ENCODE measurements at places on chromosomes 13 and 19.

- peak; percentile 56 for DNase-seq
These were observed 3.0 kb downstream of the PRKD2 start for GRCh38 chr19:46713781-46714443.

DNA sequence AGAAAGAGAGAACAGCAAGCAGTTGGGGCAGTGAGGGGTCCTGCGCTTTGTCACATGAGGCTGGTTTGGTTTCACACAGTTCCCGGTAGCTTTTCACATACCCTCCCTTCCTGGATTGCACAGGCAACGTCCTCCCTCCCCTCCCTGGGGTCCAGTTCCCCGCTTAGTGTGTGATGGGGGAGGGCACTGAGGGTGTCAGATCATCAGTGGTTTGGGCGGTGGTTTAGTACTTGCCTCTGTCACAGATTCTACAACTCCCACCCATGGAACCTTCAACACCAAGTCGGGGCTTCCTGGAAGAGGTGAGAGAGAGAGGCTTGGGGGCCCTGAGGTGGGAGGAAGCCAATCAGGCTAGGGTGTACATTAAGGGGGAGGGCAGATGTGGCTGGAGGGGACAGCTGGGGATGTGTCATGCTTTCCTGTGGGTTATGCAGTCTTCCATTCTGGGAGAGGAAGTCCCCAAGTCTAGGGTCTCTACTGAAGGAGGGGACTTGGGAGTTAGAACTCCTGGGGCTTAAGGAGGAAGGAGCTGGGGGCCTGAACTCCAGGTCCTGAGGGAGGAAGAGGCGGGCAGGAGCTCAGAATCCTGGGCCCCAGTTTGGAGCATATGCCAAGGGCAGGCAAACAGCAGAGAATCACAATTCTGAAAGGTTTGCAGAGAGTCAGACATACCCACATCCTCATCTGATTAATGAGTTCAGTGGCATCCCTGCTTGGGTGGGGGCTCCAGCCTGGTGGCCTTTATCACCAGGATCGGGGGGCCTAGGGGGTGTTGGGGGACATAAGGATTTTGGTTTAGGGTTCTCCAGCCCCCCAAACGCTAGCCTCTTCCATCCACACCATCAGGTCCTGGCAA, at the start of gene NKG7:
Gene NKG7, minus strand, starts transcription at position 6 of the 856 bp plus-strand sequence. CDS start 119 bp downstream, outside the sequence.
- DNase-seq: peak; percentile 63

- no peak for DNase-seq
These were observed 23.1 kb downstream of the MAP2K2 start for GRCh38 chr19:4100647-4101495.

DNA sequence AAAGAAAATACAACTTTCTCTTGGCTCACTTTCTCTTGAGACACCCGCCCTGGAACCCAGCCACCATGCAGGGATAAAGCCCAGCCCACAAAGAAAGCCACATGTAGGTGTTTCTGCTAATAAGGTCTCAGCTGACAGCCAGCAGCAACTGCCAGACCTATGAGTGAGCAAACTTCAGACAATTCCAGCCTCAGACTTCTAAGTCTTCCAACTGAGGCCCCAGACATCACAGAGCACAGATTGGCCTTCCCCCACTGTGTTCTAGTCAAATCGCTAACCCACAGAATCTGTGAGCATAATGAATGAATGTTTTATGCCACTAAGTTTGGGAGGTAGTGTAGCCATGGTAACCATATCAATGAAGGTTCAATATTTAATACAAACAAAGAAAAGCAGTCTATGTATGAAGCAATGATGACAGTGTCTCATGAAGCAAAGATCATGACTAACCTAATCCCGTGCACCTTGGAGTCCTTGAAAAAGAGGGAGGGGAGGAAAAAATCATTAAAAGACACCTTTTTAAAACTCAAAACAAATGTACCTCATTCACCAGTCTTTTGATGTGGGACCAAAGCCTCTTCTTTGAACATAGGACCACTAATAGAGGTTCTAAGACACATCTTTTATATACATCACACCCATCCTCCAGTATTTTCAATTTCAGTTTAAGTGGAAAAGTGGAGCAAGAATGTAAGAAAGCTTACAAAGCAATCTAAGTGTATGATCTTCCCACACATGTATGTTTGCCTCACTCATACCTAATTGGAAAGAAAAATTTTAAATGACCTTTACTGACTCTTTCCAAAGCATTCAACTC, 6.2 kb downstream of the MRPS31 start:
- DNase-seq: no peak

- no peak for DNase-seq
These were observed 44.1 kb downstream of the UBL3 start for GRCh38 chr13:29805994-29806979.

DNA sequence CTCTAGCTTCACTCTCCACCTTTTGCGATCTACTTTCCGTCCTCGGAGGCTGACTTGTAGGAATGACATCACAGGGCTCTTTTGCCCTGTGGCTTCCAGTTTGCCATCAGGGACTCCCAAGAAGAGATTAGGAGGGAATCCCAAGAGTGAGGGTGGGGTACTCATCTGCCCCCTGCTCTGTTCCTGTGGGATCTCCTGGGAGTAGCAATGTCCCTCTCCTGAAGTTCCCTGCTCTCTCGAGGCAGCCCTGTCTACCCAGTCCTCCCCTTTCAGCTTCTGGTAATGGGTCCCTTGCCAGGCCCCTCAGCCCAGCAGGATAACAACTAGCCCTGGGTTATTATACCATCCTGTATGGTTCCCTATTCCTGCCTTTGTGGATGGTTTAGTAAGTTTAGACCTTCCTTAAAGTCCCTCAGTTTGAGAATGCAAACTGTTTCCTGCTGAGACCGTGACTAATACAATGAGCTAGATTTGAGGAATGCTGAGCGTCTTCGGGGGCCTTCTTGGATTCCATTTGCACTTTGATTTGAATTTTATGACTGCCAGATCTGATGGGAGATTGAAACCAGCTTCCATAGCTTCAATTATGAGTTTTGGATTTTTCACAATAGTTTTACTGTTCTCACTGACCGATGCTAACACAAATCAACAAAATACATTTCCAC, 73.7 kb upstream of the IPO5 start:
- no peak for DNase-seq

GRCh38 chr19:42018503-42019193, 24.6 kb upstream of the ATP1A3 start:
- DNase-seq: no peak

DNA sequence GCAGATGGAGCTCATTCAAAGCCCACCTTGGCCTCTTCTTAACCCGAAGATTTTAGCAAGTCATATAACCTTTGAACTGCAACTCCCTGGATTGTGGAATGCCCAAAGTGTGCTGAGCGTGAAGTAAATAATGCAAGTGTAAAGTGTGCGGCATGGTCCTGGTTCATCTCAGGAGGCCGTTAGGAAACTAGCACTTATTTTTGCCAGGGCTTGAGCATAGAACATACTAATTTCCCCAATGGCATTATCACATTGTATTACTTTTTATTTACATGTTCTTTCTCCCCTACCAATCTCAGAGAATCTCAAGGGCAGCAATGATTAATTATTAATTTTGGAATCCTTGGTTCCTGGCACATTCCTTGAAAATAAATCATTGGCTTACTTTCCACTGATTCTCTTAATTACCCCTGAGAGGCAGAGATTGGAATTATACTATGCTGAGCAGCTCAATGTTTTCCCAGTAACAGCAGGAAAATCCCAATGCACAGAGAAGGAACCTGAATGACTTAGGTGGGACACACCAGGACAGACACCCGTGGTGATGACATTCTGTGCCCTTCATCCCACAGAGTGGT, 128.8 kb upstream of the GJB6 start:
- DNase-seq: no peak

DNA sequence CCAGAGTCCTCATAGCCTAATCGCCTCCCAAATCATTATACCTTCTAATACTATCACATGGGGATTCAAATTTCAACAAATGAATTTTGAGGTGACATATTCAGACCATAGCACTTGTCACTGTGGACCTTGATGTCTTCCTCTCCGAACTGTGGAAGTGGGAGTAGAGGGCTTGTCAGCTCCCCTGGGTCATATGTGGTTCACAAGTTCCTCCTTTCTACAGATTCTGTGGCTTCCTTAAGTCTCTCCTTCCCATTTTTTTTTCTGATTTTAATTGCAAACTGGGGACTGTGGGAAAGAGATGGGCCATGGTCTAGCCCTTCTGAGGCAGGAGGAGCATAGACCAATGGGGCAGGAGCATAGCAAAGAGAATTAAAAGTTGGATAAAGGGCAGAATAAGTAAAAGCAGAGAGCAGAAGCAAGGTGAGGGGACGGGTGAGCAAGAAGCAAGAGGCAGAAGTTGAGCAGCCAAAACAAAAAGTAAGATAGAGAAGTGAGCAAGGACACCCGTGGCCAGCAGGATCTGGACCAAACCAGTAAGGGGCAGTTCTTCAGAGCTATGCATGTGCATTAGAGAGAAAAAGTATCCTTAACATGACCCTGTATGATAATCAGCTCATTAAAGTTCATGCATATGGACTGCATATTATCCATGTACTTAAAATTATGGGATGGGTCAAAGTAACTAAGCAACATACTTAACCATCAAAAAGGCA, 2.6 kb upstream of the SIGLEC7 start:
- DNase-seq: no peak

DNA sequence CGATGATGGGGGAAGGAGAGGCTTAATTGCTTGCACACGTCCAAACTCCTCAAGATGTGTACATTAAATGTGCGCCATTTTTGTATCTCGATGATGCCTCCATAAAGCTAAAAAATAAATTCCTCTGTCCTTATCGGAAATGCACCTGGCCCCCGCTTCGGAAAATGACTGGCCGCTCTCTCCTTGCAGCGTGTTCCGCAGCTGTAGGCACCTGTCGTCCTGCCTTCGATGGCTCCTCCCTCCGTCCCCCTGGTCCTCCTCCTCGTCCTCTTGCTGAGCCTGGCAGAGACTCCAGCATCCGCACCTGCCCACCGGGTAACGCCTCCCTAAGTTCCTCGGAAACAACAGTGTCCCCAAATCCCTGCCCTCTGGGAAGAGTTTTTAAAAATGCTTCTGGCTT, 1.1 kb downstream of the GALP start:
- DNase-seq: no peak

GRCh38 chr13:43240278-43240677, 216.9 kb downstream of the DNAJC15 start:
- DNase-seq: no peak

DNA sequence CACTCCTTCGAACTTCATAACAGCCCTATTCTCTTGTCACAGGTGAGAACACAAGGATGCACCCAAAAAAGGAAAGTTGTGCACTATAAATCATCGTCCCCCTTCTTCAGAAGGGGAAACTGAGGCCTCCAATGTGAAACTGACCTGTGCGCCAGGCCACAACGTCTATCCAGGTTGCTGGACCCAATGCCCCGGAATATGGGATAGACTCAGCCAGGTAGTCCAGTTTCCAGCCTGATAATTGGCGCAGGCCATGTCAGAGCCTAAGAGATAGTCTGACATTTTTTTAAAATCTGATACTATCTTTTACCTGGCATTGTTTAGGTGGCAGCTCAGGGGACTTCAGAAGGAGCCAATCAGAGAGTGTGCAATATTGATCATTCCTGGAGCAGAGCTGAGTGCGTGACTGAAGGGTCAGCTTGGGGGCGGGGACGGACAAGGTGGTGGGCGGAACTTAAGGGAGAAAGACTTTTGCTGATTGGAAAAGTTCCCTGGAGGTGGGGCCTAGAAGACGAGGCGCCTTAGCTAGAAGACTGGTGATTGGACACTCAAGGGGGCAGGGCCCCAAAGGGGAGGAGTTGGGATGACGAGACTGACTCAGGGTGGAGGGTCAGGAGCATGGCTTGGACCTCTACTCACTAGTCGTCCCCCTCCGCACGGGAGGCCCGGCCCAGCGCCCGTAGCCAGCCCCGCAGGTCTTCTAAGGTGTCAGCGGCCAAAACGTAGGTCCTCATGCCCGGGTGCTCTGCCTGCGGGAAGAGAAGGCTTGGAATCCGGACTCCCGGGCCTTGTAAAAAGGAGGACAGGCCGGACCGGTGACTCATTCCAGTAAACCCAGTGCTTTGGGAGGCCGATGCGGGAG, 8.5 kb downstream of the PLEKHA4 start:
- DNase-seq: no peak

GRCh38 chr13:69857183-69857821, 250.3 kb upstream of the ATXN8OS start:
- no peak for DNase-seq

GRCh38 chr13:41654796-41655195, 197.4 kb downstream of the RGCC start:
- DNase-seq: no peak

GRCh38 chr19:50189331-50189730, 14.1 kb upstream of the MYH14 start:
- DNase-seq: no peak

GRCh38 chr13:81760316-81760715, 1419.4 kb upstream of the SPRY2 start:
- no peak for DNase-seq

- DNase-seq: no peak
These were observed 13.9 kb downstream of the COL4A1 start for GRCh38 chr13:110293037-110293436.

GRCh38 chr13:74210693-74211393, 76.6 kb upstream of the KLF12 start:
- no peak for DNase-seq

DNA sequence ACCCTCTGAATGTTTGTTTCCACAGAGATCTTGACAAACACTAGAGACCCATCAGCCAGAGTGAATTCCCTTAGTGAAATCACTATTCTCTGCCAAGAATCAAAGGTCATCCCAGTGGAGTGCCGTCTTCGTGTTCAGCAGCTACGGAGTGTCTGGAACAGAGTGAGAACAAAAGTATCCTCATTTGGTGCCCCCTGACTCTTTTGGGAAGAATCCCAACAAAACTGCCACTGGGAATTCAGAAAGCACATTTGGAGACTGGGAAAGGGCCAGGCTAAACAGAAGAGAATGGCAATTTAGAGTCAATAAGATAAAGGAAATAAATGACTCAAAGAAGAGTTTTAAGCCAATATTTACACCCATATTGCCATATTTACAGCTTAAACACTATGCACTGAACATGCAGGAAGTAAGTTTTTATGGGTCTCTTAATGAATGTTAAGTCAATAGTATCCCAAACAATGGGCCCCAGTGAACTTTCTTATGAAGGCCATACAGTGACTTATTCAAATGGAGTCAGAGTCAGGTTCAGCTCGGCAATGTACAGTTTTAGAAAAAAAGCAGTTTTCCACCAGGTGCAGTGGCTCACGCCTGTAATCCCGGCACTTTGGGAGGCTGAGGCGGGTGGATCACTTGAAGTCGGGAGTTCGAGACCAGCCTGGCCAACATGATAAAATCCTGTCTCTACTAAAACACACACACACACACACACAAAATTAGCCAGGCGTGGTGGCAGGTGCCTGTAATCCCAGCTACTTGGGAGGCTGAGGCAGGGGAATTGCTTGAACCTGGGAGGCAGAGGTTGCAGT, 392.6 kb downstream of the KLF5 start:
- DNase-seq: no peak

GRCh38 chr13:73065036-73065435, 6.2 kb downstream of the KLF5 start:
- no peak for DNase-seq

GRCh38 chr13:109626386-109627171, 159.8 kb downstream of the IRS2 start:
- DNase-seq: no peak

- no peak for DNase-seq
These were observed 2.7 kb upstream of the PLA2G4C start for GRCh38 chr19:48113190-48113917.

GRCh38 chr13:29101409-29101808, 281.3 kb downstream of the MTUS2 start:
- no peak for DNase-seq
